ENCODE measurements at places on chromosomes 11 and 22.

GRCh38 chr22:33350961-33351360 lies 292.8 kb upstream of the SYN3 start:
- DNase-seq: no peak

GRCh38 chr11:11420899-11421285 lies 67.8 kb upstream of the CSNK2A3 start:
- no peak for DNase-seq

DNA sequence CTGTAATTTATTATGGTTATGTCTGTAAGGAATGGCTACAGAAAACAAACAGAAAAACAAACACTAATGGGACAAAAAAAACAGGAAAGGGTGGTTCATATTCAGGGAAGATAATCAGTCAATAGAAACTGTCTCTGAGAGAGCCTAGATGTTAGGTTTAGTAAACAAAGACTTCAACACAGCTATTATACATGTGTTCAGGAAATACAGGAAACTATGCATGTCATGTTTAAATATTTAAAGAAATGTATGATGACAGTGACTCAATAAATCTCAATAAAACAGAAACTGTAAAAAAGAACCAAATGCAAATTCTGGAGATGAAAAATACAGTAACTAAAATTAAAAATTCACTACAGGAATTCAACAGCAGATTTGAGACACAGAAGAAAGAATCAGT lies 76.0 kb downstream of the PACS1 start:
- no peak for DNase-seq

GRCh38 chr11:118612378-118612777 lies 5.0 kb downstream of the PHLDB1 start:
- no peak for DNase-seq

DNA sequence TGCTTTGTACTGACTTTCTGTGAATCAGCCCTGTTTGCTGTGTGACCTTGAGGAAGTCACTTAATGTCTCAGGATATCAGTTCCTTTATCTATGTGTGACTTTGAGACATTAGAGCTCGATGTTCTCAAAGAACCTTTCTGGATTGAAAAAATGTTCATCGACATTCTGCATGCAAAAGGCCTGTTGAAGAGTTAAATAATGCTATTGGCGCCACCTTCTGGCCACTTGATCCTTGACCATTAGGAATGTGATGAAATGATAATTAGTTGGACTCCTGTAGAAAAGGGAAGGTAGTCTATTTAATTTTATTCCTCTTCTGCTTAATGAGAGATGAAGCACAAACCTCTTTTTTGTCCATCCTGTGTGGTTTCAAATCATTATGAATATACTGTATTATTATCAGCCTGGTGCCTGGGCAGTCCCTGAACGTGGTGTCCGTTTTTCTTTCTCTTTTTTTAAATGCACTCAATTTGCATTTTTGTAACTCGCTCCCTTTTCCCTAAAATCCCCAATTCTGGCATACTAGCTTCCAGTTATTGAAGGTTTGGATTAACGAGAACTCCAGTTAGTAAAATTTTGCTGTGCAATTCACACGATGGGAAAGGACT lies 20.7 kb downstream of the ELF5 start:
- no peak for DNase-seq

DNA sequence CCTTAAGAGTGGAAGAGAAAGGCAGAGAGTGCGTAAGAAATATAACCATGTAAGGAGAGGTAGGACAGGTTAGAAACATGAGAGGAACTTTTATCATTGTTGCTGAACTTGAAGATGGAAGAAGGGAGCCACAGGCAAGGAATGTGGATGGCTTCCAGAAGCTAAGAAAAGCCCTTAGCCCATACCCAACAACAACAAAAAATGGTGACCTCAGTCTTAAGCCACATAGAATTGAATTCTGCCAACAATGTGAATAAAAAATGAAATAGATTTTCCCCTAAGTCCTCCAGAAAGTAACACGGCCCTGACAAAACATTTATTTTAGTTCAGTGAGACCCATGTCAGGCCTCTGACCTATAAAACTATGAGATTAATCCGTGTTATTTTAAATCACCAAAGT lies 767.3 kb downstream of the FAM181B start:
- no peak for DNase-seq

- DNase-seq: no peak
These were observed 54.9 kb downstream of the P4HA3 start for GRCh38 chr11:74256378-74257133.

DNA sequence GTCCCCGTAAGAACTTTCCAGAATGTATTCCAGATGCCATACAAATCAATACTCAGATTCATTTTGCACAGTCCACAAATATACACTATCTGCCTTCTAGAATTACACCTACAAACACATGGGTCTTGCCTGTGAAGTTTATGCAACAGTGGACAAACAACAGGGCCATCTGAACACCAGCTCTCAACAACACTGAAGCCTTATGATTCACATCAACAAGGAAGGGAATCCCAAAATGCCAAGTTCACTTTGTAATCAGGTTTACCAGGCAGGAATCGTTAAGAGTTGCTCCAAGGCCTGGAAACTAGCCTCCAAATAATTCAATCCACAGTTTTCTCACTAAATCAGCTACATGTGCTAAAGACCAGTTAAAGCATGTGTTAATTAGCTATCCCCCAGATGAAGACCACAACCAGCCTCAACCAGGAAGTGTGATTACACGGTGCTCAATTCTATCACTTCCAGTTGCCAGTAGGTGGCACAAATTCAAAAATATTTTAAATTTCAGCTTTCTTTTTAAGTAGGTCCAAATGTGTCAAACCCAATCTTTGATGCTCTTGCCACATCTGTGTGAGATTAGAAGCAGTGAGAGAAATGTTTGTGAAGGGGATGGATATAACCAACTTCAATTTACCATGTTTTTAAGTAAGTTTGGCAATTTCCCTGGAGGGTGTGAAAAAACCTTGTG lies 139.1 kb upstream of the BDNF start:
- DNase-seq: no peak

DNA sequence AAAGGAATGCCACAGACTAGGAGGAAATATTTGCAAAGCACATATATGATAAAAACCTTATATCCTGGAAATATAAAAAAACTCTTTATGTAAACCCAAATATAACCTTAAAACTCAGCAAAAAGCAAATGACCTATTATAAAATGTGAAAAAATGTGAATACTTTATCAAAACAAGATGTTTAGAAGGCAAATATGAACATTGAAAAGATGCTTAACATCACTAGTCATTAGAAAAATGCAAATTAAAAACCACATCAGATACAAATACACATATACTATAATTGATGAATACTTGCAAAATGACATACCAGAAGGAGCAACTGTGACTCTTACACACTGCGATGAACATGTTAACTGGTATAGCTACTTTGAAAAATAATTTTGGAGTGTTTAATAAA lies 511.2 kb upstream of the LRRC4C start:
- no peak for DNase-seq

DNA sequence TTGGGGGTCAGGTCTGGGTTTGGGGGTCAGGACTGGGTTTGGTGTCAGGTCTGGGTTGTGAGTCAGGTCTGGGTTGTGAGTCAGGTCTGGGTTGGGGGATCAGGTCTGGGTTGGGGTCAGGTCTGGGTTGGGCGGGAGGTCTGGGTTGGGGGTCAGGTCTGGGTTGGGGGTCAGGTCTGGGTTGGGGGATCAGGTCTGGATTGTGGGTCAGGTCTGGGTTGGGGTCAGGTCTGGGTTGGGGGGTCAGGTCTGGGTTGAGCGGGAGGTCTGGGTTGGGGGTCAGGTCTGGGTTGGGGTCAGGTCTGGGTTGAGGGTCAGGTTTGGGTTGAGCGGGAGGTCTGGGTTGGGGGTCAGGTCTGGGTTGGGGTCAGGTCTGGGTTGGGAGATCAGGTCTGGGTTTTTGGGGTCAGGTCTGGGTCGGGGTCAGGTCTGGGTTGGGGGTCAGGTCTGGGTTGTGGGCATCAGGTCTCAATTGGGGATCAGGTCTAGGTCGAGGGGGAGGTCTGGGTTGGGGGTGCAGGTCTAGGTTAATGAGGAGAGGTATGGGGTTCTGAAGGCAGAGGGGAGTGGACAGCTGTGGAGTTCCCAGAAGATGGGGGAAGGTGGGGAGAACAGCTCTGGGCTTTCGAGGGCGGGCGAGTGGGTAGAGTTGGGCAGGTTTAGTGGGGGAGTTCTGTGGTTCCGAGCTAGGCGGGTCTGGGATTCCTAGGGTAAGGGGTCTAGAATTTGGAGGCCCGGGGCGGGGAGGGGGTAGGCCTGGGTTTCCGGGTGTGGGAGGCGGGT lies 629 bp downstream of the TTLL8 start:
- no peak for DNase-seq

- no peak for DNase-seq
These were observed 42.7 kb downstream of the LGR4 start for GRCh38 chr11:27429761-27430393.

- no peak for DNase-seq
These were observed 2.6 kb downstream of the KCNC1 start for GRCh38 chr11:17736930-17737817.

DNA sequence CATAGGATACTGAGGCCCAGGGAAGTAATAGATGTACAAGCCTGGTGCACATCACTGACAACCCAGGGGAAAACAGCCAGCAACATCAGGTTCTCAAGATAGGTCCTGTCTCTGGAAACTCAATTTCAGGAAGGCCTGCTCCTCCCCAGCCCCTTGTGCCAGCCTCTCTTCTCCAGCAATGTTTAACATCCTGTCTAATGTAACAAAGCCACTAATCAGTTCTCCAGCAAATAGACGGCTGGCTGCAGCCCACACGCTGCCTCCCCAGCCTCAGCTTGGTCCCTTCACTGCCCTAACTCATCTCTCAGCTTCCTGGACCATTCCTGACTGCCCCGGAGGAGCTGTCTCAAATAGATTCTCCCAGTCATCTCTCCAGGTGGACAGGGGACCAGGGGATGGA lies 37.8 kb downstream of the RPL27A start:
- no peak for DNase-seq

All from stimulated activated CD8-positive, alpha-beta memory T cell treated with anti-CD3 and anti-CD28 coated beads, Interleukin-7, amount 100 ng/mL, for 4 hours (primary cell).